ENCODE measurements at places on chromosomes 6 and 20.

DNA sequence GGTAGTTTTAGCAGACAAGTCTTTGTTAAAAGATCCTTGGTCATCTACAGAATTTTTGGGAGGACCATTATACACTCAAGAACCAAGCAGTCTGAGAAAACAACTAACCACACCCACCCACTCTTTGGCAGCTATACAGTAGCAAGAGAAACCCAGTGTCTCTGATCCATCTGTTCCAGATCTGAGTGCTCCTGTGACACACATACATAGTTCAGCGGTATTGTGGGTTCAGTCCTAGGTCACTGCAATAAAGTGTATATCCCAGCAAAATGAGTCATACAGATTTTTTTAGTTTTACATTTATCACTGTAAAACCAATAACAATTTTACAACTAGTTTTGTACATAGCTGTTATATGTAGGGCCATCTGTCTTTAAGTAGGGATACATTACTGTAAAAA lies 47.4 kb upstream of the PAK5 start:
- no peak for DNase-seq

DNA sequence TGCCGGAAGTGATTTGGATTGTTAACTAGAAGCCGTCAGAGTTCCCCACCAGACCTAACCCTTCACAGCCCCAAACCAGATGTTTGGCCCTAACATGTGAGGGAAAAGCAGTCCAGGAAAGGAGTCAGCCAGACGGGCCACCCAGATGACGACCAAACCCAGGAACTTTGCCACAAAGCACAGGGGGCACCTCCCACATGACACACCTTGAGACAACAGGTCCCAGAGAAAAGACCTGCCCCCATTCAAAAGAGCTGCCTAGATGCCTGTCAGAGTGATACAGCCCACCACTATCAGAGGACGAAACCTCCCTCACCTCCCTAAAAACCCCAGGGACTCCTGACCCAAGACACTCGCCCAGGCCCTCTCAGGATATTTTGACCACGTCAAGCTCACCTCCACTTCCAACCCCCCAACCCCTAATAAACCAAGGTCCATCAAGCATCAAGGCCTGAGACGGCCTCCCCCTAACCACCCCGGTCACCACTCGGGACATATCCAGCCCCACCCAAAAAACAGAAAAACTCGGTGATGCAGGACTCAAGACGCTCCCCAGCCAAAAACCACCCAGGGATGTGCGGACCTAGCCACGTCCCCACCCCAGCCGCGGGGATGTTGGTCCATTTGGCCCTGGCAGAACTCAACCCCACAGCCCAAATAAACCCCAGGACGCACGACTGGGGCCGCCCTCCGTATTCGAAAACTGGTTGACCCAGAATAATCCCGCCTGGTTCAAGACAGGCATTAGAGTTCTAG lies 662 bp downstream of the ZNF343 start:
- DNase-seq: peak; percentile 44

DNA sequence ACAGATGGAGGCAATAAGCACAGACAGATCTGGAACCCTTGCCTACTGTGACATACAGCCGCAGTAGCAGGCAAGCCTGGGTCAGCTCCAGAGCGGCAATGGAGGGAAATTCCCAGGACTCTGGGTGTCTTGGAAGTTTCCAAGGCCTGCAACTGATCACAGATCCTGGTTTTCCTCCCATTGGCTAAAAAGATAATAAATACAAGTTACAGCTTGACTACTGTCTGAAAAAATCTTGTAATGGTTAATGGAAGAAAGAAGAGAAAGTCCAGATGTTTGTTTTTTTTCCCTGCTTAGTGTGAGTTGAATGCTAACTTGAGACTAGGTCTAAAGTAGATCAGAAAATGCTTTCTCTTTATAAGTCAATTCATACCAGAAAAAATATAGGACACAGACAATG lies 307.6 kb downstream of the ALDH8A1 start:
- DNase-seq: no peak

DNA sequence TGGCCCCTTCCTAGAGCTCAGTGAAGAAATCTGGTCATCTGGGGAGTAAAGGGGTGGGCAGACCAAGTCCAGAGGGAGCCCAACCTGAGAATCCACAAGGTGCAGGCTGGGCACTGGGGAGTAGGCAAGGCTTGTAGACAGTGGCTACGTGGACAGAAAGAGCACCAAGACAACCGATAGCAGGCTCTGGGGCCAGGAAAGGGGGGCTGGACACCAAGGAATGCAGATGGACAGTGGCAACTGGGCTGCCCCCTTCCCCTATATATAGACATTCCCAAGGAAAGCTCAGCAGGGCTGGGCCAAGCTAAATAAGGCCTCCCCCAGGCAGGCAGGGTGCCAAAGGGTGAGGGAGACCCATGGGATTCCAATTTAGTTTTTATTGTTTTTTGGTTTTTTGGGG lies 1.5 kb upstream of the TNNC2 start:
- DNase-seq: no peak

- peak; percentile 89 for DNase-seq
Observed at GRCh38 chr6:121573481-121573880, 138.0 kb downstream of the GJA1 start.

GRCh38 chr20:5767493-5768098 lies 17.4 kb downstream of the SHLD1 start:
- DNase-seq: no peak

GRCh38 chr6:4018171-4018923 lies 60.6 kb downstream of the FAM217A start:
- DNase-seq: peak; percentile 99
